ENCODE measurements at places on chromosomes 1 and 21. TPM values are rescaled to one million over a fixed set of nuclear protein-coding genes. Genes with fewer than 3 reads are reported as not detected.

Gene VCAM1
- total RNA-seq: 4.5 TPM

Gene MAP3K7CL
- total RNA-seq: 8.0 TPM

Gene C1QTNF12
- total RNA-seq: 0.17 TPM

Gene FCGR2B
- total RNA-seq: not detected
